ENCODE measurements at places on chromosomes 2 and 18.

- DNase-seq, result no peak
Measured at GRCh38 chr18:63588909-63589308, 1.8 kb downstream of the SERPINB13 start.

DNA sequence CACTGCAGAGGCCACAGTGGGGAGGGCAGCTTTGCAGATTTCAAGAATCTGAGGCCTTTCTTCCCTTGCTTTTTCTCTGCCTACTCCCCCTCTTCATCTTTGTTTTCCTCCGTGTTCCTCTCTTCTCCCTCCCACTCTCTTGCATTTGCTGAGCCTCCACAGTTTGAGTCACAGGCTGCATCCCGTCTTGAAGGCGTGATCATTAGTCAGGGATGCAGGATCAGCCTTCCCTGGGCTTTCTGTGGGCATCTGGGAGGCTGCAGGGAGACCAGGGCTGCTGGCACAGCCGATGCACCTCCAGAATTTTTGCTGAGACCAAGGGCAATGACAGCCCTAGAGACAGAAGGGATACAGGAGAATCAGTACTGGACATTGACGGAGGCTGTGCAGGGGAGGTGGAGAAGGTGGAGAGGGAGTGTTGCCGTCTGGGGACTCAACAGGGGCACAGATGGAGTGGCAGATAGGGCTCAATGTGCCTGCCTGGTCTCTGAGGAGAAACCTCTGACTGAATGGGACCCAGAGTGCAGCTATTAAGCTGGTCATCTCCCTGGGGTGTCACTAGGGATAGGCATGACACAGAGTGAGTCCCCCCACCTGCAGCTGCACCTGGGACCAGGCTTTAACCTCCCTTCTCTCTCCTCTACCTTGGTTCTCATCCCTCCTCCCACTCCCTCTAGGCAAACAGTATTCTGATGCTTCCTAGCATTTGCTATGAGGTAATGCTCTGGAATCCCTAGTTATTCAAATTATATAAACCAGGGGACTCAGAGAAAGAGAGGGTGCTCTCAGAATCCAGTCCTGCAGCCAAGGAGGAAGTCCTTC lies 29.0 kb upstream of the DNAJC27 start:
- DNase-seq, result no peak

- no peak for DNase-seq
Measured at GRCh38 chr18:25164848-25165811, 186.8 kb downstream of the ZNF521 start.

DNA sequence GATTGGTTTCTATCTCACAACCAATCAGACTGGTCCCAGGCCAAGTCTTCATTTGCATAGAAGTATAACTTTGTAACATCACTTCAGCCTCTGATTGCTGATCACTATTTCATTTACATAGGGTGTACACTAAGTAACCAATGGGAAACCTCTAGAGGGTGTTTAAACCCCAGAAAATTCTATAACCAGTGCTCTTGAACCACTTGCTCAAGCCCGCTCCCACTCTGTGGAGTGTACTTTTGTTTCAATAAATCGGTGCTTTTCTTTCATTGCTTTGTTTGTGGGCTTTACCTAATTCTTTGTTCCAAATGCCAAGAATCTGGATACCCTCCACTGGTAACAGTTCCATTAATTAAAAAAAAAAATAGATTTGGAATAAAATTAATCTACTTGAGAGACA lies 77.0 kb downstream of the TMEFF2 start:
- no peak for DNase-seq

DNA sequence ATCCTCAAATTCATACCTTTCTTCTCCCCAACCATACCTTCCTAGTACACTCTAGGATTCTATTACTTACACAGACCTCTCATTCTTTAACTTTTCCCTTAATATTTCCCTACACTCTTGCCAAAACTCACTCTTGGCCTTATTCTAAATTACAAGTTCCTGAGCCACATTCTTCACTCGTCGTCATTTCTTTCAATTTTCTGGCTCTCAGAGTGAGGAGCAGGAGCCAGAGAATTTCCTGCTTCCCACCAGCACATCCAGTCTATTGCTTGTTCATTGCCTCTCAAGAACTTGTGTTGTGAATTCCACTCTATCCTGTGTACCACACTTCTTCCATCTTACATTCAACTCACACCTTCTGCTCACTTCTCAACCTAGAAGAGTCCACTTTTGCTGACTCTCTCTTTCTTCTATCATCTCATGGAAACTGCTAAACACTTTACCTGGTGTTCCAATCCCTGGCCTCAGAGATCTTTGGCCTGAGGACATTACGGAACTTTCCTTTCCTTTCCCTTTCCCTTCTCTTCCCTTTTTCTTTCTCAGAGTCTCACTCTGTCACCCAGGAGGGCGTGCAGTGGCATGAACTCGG lies 171.6 kb downstream of the PLCL1 start:
- no peak for DNase-seq

DNA sequence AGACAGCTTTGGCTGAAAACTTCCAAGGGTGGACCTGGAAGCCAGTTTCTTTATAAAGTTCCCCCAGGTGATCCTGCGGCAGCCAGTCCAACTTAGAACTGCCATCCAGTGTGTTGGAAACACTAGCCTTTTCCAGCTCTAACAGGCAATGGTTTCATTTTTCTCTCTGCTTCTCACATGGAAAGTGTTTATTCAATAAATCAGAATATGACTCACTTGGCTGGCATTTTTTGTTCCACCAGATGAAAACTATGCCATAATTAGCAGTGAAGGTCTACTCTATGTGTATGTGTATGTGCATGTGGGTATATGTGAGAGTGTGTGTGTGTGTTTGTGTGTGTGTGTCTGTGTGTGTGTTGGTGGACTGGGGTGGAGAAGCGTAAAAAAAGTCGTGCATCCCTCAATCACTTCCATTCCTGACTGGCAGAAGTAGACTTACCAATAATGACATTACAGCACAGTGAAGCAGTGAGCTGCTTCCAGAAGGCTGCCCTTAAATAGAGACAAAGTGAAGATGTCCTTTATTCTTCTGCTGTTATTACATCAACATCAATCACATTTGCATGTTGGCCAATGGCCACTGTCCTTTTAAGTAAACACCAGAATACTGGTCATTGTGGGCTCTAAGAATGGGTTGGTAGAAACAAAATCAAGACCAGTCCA lies 90.9 kb upstream of the SETBP1 start:
- no peak for DNase-seq
